ENCODE measurements at places on chromosomes 6 and 20.

- no peak for DNase-seq
These were observed 1.7 kb downstream of the AFDN start for GRCh38 chr6:167828325-167828956.

- no peak for DNase-seq
These were observed 924.1 kb downstream of the EYS start for GRCh38 chr6:64782877-64783276.

- DNase-seq, result no peak
These were observed 57.6 kb downstream of the IMPG1 start for GRCh38 chr6:76014626-76015530.

DNA sequence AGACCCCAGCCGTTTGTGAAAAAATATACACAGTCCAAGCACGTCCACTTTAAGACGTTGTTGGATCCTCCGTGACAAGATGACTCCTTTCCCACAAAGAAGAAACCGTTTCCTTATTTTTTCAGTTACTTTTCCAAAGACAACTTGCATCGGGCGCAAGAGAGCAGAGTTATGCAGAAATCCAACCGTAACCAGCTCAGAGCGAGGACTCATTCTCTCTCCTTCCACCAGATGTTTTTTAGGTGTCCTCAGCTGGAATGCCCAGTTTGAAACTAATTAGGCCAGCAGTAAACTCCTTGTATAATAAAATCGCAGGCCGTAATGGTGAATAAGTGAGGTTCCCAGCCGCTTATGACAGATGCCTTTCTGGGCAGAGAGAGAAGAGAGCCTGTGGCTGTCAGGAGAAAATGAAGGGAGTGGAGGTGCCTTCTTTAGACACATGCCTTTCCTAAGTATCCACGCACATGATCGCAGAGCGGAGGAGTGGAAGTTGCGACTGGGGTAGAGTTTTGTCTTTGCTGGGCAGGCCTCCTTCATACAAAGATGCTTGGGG is 2.8 kb downstream of the EYA2 start:
- no peak for DNase-seq

GRCh38 chr20:35854713-35855348 is 83.0 kb downstream of the PHF20 start:
- DNase-seq, result no peak

DNA sequence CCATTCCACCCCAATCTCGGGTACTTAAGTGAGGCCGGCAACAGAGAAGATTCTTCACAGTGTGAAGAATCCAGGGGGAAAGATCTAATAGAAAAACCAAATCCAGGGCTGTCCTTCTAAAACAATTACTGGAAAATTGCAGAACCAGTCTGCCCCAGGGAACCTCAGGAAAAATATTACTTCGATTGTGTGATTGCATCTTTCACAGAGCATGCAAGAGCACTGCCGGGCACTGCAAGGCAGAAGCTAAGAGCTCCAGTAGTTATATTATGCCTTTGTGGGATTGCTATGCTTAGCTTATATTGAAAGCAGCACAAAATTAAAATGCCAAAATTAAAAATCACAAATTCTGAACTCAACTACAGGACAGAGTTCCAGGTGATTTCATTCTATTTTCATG is 175.9 kb downstream of the HACE1 start:
- DNase-seq, result no peak

GRCh38 chr6:9647599-9647998 is 767.3 kb downstream of the TFAP2A start:
- DNase-seq, result no peak

GRCh38 chr6:139514819-139515218 is 140.4 kb upstream of the CITED2 start:
- DNase-seq, result no peak

- DNase-seq, result no peak
These were observed 405.6 kb downstream of the BTBD9 start for GRCh38 chr6:38234141-38234540.

- no peak for DNase-seq
These were observed 296.5 kb upstream of the SLC35B3 start for GRCh38 chr6:8731874-8732273.

DNA sequence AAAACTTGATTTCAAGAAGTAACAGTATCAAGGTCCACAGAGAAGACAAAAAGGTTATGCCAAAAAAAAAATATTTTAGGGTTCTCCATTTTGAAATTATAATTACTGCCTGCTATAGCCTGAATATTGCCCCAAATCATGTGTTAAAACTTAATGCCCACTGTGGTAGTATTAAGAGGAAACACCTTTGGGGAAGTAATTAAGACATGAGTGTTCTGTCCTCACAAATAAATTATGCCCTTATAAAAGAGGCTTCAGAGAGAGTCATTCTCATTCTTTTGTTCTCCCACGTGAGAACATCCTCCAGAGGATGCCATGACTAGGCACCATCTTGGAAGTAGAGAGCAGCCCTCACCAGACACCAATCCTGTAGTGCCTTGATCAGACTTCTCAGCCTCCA is 66.2 kb downstream of the GMDS start:
- DNase-seq, result no peak

DNA sequence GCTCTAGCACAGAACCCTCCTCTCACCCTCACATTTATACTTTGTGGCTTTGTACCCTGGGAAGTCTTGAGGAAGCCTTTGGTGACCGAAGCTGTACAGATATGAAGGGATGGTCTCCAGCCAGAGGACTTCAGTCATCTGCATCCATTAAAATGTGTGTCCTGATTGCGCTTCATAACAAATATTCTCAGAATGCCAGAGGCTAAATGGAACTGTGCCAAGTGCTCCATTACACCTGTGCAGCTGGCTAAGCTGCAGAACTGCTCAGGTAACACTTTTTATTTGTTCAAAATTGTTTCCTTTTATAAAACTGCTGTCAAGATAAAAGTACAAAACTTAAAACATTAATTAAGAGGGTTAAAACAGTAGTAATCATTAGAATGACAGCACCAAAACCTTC is 22.3 kb downstream of the TPBG start:
- DNase-seq, result no peak

GRCh38 chr20:61926796-61927192 is 138.9 kb downstream of the TAF4 start:
- no peak for DNase-seq

DNA sequence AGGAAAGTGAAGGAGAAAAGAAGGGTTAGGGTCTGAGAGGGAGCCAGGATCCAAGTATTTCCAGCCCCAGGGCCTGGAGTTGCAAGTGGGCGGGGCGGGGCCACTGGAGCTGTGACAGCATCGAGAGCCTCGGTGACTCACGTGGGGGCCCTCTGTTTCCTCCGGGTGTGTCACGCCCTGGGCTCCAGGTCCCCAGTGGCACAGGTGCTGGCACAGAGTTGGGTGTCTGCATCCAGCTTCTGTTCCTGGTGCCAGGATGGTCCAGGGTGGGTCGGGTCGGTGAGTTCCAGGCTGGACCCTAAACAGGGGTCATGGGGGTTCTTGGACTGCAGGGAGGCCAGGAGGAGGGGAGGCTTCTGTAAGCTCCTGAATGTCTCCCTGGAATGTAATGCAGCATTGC is 16.7 kb downstream of the RAET1L start:
- no peak for DNase-seq

DNA sequence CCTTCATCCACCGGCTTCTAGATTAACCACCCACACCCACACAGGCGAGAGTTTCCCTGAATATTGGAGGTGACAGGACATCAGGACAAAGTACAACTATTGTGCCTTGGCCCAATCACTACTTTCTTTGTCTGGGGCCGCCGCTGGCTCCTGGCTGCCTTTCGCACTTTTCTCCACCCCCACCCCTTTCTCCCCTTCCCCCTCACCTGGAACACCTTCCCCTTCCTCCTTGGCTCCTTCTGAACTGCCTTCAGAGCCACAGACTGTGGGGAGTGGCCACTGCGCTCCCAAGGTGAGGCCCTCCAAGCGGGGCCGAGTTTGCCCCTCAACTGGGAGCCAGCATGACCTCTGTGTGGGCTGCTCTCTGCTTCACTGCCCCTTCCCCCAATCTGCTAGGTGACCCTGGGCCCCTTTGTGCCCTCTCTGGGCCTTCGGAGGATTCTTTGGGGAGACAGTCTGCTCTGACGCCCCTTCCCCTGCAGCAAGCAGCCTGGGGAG is 3.0 kb upstream of the VEGFA start:
- DNase-seq, result no peak

DNA sequence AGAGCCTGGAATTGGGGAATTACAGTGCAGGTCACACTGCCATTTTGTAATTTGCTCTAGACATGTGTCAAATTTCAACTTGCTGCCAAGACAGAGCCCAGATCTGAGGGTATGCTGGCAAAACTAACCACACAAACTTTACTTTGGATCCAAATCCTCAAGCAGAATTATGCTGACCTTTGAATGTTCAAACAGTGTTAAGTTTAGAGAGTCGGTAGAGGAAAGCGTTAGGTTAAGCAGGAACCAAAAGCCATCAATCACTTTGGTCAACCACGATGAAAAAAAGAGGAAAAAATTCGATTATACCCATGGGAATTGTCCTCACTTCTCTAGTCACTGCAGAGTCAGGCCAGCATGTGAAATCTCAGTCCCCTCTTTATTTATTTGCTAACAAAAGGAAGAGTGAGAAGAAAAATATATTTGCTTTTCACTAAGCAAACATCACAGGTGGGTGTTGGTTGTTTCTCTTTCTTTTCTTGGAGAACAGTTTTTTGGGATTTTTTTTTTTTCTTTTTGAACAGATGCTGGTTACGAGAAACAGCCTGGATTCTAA is 105.1 kb upstream of the ADGRF1 start:
- no peak for DNase-seq

- no peak for DNase-seq
These were observed 179.5 kb upstream of the SYNDIG1 start for GRCh38 chr20:24289737-24290481.

- no peak for DNase-seq
These were observed 448 bp upstream of the RNF114 start for GRCh38 chr20:49935746-49936152.

DNA sequence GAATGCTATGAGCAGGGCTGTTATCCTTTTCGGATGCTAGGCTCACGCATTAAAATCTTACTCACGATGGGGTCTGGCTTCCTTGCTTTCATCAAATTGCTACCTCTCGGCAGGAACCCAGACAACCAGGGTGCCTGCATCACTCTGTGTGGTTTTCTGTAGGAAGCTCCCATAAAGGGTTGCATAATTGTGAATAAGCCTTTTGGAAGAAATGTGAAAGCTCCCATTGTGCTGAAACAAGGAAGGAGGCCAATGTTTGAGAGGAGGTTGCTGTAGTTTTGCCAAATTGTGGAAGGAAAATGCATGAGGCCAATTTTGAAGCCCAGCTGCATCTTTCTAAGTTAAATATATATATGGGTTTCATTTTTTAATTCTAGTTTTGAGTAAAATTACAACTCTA is 615.5 kb downstream of the C6orf118 start:
- no peak for DNase-seq

GRCh38 chr6:7451326-7451725 is 61.7 kb downstream of the RIOK1 start:
- no peak for DNase-seq

- DNase-seq, result no peak
These were observed 63.0 kb downstream of the ARID1B start for GRCh38 chr6:156840136-156840535.

DNA sequence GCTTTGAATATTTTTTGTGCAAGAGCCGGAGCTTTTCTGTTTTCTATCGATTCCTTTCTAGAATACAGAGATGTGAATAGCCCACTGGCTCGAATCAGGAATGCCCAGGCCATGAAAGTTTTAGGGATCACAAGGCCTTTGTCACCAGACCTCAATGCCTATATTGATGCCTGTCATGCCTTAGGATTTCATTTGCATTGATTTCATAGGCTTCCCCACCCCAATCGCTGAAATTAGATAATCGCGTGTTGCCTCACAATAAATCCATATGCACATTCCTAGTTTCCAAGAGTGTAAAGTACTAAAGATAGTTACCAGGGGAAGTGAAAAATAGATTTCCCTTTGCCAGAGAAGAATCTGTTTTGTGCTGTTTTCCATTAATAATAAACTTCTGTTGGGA is 150.8 kb downstream of the SASH1 start:
- DNase-seq, result no peak

- DNase-seq, result no peak
These were observed 165.5 kb upstream of the OPRM1 start for GRCh38 chr6:153873541-153873940.

DNA sequence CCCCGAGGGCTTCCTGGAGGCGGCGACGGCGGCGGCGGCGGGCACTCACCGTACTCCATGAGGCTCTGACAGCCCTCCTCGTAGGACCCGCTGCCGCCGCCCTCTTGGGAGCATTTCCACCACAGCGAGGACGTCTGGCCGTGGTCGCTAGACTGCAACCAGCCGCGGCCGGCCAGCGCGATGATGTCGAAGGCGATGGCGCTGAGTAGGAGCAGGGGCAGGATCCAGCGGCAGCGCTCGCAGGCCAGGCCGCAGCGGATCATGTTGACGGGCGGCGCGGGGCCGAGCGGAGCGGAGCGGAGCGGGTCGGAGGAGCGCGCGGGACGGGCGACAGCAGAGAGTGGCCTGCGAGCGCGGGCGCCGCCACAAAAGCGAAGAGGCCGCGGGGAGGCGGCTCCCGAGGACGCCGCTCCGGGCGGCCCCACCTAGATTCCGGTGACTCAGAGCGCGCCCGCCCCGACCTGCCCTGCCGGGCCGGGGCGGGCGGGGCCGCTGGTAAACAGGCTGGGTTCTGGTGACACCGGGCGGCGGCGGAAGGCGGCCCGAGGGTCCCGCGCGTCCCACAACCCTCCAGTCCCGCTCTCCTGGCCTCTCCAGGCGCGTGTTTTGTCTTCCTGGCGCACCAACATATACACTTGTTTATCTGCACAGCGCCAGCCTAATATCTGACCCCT is at the start of gene PERP:
Gene PERP, minus strand, starts transcription at position 342 of the 674 bp plus-strand sequence. Its CDS starts 79 bp downstream, at position 263.
- peak; percentile 66 for DNase-seq

DNA sequence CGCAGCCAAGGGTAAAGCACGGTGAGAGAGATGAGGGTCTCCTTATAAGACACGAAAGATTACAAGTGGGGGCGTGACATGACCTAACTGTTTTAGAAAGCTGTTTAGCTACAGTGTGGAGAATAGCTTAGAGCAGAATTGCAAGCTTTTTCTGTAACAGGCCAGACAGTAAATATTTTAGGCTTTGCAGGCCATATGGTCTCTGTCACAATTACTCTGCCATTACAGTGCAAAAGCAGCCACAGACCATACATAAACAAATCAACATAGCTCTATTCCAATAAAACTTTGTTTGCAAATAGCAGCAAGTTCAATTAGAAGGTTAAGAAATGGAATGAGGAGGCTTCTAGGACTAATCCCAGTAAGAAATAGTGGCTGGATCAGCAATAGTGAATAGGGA is 16.8 kb downstream of the PGM3 start:
- no peak for DNase-seq

DNA sequence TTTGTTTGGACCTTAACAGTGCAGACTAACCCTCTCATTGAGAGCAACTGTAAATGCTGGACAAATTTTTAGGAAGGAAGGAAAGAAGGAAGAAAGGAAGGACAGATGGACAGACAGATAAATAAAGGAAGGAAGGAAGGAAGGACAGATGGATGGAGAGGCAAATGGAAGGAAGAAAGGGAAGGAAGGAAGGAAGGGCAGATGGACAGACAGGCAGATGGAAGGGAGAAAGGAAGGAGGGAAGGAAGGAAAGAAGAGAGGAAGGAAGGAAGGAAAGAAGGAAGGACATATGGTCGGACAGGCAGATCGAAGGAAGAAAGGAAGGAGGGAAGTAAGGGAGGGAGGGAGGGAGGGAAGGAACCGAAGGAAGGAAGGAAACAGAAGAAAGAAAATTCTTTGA is 388.5 kb upstream of the CDH4 start:
- no peak for DNase-seq
